ENCODE measurements at places on chromosomes 13 and 19.
A peak's percentile ranks its signal among the peaks of the same experiment; 100 is the strongest.

DNA sequence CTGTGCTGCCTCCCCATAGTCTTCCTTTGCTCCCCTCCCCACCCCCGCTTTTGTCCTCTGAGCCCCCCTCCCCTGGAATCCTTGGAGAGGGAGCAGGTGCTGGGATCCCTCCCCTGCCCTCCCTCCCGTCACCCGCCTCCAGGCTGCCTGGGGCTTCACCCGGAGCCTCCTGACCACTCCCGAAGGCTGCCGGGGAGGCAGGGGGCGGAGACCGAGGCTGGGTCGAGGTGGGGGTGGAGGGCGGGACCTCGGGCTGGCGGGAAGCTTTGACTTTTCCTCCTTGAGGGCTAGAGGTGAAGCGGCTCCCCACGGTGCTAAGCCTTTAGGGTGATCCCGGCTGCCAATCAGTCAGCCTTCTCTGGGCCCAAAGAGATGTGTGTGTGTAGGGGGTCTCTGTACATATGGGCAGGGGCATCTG, 1.5 kb downstream of the KMT5C start:
- DNase-seq = peak; percentile 98

GRCh38 chr13:73248711-73249580, 190.1 kb downstream of the KLF5 start:
- DNase-seq = no peak

DNA sequence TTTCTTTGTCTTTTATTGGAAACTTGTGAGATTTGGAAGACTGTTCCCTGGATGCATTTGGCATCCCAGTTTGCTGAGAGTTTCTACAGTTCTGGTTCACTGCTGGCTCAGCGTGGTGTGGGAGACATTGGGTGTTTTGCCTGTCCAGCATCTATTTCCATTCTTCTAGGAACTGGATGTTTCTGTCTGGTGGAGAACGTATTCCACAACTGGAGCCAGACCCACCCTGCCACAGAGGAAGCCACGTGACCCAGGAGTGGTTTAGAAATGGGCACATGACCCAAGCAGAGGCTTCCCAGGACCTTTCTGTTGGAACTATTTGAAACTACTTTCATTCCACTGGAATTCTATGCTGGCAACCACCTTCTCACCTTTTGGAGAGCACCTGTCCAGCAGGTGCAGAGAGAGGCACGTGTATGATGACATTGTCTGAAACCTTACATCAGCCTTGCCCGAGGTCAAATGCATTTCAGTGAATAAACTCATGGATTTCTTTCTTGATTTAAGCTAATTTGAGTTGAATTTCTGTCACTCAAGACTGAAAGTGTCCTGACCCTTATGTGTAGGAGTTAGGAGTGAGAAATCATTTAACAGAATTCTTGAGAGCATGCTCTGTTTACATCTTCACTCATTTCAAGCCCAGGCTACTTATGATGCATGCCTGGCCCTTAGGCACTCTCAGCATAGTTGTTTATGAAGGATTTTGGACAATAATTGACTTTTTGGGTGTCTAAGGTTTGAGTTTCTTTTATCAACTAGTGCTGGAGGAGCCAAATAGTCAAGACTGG, 121.8 kb downstream of the AKAP11 start:
- DNase-seq = no peak

GRCh38 chr13:39577203-39577602, 25.8 kb downstream of the LHFPL6 start:
- no peak for DNase-seq

DNA sequence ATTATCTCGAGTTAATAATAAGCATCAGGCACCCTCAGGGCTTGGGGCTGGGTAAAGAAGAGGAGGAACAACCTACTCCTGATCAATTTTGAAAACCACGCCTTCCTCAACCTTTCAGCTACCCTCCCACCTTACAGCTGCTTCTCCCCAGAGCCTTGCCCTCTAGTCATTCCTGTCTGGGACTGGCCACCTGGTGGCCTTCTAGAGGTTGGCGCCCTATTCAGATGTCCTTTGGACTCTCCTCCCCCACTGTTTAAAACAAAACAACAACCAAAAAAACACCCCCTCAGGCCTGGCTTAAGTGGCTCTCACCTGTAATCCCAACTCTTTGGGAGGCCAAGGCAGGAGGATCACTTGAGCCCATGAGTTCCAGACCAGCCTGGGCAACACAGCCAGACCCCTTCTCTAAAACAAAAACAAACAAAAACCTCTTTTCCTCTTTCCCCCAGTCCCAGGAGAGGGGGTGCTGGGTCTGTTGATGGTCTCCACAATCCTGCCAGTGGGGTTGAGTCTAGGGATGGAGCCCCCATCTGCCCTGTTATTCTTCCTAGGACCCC, 62.3 kb downstream of the CCDC70 start:
- peak; percentile 48 for DNase-seq

DNA sequence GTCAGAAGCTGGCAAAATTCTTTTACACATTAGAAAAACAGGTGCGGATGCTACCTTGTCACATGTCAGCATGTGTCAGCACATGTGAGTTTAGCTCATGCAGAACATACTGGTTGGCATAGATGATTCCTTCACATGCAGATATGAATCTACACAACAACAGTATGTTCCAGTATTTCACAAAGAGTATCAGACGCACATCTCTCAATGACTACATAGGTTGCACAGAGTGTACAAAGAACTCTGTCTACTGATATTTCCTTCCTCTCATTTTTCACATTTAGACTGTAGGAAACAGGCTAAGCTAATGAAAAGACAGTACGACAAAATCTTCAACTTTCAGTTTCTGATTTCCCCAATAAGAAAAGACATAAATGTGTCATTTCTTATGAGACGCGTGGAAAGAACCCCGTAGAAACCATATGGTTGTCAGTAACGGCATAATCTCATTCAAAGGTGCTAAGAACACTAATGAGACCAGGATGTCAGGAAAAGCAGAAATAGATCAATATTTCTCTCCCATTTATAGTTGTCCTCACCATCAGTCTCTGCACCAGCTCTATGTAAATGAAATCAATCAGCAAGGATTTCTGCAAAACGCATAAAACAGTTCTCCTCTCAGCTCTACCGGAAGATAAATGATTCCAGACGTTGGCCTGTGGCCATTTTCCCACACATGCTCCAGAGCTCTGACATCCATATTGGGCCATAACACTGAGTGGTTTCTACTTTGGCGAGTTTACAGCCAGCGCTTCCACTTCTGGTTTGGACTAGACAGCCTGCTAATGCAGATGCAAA, 81.2 kb downstream of the STARD13 start:
- no peak for DNase-seq

DNA sequence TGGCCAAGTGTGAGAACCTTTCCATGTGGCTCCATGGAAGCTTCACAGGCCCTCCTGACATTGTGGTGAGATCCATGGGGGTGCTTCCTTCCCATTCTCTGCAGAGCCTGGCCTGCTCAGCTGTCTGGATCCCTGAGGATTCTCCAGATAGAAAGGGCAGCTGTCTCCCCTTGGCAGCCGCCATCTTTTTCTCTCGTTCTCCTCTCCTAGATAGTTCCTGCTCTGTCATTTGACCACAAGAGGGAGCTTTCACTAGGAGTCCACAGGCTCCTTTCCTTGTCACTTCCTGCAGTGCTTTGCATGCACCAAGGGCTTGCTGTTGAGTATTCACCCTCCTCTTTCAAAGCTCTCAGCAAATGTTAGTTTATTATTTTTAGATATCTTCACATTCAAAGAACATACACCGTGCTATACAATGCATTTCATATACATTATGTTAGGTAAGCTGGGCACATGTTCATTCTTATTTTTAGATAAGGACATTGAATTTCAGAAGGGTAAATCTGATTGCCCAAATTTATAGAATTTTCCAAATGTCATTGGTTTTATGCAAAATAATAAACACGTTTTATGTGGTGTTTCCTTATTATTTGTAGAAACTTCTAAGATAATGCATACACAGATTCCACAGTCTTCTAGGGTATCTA, 133.2 kb downstream of the FRY start:
- peak; percentile 12 for DNase-seq

- DNase-seq = no peak
These were observed 75.1 kb downstream of the GNG7 start for GRCh38 chr19:2627319-2627829.

DNA sequence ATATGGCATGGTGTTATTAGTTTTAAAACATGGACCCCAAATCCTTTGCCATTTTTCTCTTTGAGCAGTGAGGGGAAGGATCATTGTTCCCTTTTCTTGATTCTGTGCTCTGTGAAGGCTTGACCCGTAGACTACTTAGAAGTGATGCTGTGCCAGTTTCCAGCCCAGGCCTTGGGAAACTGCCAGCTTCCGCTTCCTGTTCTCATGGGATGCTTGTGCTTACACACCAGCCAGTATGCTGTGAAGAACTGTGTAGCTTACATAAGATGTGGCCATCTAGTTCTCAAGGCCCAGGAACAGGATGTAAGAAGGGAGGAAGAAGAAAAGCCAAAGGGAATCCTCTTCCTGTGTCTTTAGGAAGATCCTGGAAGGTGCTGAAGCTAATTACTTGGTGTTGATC, 180.9 kb downstream of the PCCA start:
- no peak for DNase-seq

DNA sequence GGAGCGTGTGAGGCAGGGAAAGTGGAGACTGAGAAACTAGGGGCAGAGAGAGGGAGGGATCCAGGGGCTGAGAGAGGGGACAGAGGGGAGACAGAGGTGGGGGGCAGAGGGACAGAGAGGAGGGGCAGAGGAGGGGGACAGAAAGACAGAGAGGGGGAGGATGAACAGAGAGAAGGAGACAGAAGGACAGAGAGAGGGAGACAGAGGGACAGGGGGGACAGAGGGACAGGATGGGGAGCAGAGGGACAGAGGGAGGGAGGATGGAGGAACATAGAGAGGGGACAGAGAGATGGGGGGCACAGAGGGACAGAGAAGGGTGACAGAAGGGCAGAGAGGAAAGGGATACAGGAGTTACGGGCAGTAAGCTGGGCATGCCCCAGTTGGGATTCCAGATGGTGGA, 14.7 kb upstream of the NANOS2 start:
- DNase-seq = no peak

DNA sequence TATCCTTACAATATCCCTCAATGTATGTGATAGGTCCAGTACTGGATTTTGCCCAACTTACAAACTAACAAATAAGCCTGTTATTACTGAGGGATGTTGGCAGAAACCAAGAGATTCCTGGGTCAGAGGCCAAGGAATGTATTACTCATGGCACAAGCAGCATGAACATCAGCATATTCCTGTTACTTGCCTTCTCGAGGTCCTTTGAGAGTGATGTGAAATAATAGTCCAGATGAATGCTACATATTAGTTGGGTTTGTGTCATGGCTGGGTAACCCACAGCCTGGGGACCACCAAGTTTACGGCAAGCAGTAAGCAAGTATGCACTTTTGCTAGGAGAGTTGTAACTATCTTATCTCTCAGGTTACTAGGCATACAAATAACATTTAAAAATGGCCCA, 384.5 kb upstream of the GPC6 start:
- DNase-seq = no peak

- DNase-seq = no peak
These were observed 5.4 kb downstream of the FUT5 start for GRCh38 chr19:5864725-5865486.

DNA sequence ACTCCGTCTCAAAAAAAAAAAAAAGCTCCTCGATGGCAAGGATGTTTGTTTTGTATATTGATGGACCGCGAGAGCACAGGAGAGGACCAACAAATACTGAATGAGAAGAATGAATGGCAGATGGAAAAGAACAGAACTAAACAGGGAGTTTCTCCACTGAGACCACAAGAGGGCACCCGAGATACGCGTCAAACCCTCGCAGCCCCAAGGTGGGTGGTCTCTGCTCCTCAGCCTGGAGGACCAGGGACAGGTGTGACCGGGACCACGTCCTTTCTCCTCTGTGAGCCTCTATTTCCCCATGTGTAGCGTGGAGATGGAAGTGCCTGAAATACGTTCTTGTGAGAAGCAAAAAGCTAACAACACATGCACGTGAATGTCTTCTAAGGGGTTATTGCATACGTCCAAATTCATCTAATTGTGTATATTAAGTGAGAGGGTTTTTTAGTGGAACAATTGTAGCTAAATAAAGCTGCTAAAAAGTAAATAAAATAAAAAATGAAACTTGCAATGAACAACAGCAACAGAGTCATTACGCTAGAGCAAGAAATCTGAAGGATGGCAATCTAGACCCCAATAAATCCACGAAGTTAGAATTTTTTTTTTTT, 8.3 kb upstream of the CDC42EP5 start:
- no peak for DNase-seq

GRCh38 chr19:2587001-2587719, 111.2 kb downstream of the GADD45B start:
- DNase-seq = no peak

- DNase-seq = no peak
These were observed 5.4 kb downstream of the KANK2 start for GRCh38 chr19:11191934-11192333.

- no peak for DNase-seq
These were observed 249.4 kb upstream of the PCDH20 start for GRCh38 chr13:61664801-61665705.

- no peak for DNase-seq
These were observed 202.5 kb upstream of the SERP2 start for GRCh38 chr13:44171156-44171555.

GRCh38 chr19:33040994-33041827, 23.5 kb downstream of the RHPN2 start:
- peak; percentile 89 for DNase-seq

- DNase-seq = no peak
These were observed 19.7 kb downstream of the RFX1 start for GRCh38 chr19:13986348-13986904.

DNA sequence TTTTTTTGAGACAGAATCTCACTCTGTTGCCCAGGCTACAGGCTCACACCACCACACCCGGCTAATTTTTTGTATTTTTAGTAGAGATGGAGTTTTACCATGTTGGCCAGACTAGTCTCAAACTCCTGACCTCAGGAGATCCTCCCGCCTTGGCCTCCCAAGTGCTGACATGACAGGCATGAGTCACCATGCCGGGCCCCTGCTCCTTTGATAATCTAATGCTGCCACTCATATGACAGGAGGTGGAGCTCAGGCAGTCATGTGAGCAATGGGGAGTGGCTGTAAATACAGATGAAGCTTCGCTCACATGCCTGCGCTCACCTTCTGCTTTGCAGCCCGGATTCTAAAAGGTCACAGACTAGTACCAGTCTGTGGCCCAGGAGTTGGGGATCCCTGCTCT, 25.1 kb downstream of the ARHGEF18 start:
- DNase-seq = no peak

GRCh38 chr13:36421447-36421846, 10.8 kb upstream of the CCNA1 start:
- DNase-seq = no peak

GRCh38 chr13:38628554-38628953, 58.3 kb upstream of the FREM2 start:
- no peak for DNase-seq

Measured in HuH-7.5 (cell line).